ENCODE measurements at places on chromosomes 11 and 22.

DNA sequence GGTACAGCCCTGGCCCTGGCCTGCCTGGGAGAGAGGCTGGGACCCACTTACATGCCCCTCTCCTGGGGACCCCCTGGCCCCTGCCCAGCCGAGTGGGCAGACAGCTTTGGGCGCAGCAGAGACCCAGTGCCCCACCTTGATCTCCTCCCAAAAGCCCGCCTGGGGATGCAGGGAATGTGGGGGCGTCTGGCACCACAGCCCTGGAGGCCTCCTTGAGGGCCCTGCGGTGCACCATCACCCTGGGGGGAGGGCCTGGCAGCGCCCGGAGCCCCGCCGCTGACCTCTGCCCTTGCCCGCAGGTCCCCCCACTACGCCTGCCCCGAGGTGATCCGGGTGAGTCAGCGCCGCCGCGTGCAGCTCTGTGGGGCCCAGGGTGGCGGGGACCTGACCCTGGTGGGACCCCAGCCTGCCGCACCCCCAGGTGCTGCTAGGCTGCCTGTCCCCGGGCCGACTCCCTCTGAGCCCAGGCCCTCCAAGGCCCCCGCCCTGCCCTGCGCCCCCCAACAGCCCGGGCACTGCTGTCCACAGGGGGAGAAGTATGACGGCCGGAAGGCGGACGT lies 43.7 kb downstream of the MOB2 start:
- DNase-seq = no peak

DNA sequence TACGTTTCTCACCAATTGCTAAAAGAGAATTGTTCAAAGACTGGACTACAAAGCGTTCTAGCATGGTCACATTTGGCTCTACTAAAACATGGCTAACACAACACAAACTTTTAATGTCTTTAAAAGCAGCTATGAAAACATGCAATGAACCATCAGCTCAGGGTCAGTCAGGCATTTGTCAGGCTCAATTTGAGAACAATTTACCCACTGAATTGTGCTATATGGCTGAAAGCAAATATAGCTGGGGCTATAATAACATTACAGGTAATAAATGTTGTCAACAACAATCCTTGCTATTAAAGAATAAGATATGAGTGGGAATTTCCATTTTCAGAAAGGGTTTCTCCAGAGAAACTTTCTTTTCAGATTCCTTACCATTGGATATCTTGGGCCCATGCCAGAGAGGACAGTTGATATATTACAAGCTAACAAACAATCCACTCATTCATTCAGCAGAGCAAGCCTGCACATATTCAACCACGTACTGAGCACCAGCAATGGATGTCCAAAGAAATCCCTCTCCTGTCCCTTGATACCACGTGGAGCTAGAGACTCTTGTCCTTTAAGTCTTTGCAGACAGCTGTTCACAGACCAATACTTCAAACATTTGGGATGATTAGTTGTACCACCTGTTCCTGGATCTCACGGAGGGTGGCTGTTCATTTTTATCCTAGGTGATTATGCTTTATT lies 82.5 kb upstream of the DDI1 start:
- DNase-seq = no peak

DNA sequence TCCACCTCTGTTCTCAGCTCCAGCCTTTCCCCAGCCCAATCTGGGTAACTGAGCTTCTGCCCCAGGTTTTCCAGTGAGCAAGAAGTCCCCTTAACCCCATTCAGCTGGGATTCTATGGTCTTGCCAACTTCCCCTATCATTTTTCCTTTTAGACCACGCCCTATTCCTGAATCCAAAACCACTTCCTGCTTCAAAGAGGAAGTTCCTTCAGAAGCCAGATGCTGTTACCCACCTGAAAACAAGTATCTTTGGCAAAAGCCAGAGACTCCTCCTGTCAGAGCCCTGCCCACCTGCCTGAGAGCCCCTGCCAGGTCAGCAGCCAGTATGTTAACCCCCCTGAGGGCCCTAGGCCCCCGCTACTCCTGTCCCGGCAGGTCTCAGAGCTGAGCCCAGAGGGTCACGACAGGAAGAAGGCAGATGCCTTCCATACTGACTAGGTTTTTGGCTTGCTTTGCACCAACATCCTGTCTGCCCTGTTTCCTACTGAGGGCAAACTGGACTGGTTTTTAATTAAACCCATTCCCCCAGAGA lies 20.3 kb upstream of the MICAL2 start:
- DNase-seq = no peak

GRCh38 chr11:6568191-6568918 lies 35.1 kb downstream of the RRP8 start:
- no peak for DNase-seq

DNA sequence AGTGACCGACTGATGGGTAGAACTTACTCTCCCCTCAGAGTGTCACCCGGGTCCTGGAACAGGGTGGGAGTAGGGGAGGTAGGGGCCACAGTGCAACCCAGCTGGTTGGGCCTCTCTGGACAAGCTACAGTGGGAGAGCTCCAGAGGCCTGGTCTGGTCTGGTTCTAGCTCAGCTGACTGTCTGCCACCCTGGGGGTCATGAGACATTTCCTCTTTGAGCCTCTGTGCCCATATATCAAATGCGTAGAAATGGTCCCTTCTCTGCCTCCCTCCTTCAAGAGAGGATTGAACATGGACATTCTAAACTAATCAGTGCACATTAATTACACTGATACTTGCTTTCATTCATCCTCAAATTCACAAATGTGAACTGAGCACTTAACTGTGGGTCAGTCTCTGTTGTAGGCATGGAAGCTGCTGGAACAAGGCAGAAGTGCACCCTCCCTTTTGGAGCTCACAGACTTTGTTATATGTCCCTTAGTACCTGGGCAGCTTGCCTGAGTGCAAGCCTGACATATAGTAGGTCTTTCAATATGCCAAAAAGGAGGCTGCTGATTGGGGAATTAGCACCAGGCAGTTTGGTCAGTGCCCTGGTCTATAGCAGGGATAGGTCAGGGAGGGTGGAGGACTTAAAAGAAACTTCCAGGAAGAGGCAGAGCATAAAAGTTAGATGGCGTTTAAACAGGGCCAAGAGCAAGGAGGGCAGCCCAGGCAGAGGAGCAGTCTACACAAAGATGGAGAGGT lies 25.7 kb downstream of the ARHGEF17 start:
- no peak for DNase-seq

- DNase-seq = no peak
Measured at GRCh38 chr22:29330753-29331152, 15.3 kb upstream of the RASL10A start.

DNA sequence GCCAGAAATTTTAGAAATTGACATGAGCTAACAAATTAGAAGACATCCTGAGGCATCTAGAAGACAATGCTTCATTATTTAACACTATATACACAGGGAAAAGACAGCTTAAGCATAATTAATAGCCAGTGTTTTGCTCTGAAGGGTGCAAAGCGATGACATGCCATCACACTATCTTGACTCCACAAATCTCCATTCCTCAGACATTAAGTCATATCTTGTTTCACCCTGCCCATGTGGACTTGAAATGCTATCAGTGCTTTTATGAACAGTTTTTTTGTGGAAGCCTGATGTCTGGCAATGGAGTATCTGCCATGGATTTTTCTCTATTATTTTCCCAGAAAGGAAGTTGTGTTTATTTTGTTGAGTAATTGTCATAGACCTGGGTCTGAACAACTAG lies 2.3 kb downstream of the CARD18 start:
- no peak for DNase-seq
